ENCODE measurements at places on chromosomes 7 and 10. TPM values are rescaled to one million over a fixed set of nuclear protein-coding genes. Genes with fewer than 3 reads are reported as not detected.

FGFBP3 gene
- polyA plus RNA-seq: 2.1 TPM

SFMBT2 gene
- polyA plus RNA-seq: 6.3 TPM

ADCY1 gene
- 9.9 TPM for polyA plus RNA-seq

ACTR1A gene
- polyA plus RNA-seq: 73.9 TPM

SFTPA1 gene
- polyA plus RNA-seq: not detected

SORCS3 gene
- polyA plus RNA-seq: not detected

NPSR1 gene
- polyA plus RNA-seq: 0.38 TPM

CHAT gene
- polyA plus RNA-seq: not detected

GSTO2 gene
- 0.99 TPM for polyA plus RNA-seq

COMTD1 gene
- polyA plus RNA-seq: 6.5 TPM

DNA sequence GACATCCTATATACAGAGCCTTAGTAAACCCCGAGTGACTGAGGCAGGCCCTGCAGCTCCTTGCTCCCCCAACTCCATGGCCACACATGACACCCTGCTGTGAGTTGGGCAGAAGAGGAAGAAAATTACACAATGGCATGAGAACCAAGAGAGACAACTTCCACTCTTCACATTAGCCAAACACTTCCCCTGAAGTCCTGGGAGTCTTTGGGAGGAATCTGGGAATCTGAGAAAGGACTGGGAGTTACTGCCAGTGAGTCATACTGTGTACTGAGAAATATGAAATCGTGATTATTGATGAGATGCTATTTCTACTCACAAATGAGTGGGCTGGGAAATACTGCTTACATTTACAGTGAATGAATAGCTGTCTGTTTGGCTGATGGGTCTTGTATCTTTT lies 116.6 kb downstream of the SPAG6 start:
- no peak for DNase-seq

- DNase-seq: no peak
Measured at GRCh38 chr7:3238525-3239210, 62.4 kb upstream of the SDK1 start.

GRCh38 chr7:42189535-42189934 lies 47.5 kb downstream of the GLI3 start:
- no peak for DNase-seq

GRCh38 chr10:107206833-107207232 lies 42.3 kb upstream of the SORCS1 start:
- no peak for DNase-seq

- DNase-seq: no peak
Measured at GRCh38 chr7:132998763-132999162, 83.1 kb downstream of the CHCHD3 start.

DNA sequence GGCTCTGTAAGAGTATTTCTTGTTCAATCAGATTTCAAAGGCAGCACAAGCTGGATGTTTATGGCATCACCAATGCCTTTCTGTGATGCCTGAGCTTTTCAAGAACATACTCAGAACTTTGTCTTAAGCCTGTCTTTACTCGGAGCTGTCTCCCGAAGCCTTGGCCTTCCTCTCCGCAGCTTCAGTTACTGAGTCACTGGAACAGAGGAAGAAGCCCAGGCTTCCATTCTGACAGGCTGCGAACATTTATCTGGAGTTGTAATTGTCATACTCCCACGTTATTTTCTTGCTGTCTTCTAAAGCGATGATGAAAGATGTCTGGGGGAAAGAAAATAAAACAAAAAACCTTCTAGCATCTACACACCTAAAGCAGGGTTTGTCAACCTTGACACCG lies 43.9 kb downstream of the GRK5 start:
- no peak for DNase-seq

DNA sequence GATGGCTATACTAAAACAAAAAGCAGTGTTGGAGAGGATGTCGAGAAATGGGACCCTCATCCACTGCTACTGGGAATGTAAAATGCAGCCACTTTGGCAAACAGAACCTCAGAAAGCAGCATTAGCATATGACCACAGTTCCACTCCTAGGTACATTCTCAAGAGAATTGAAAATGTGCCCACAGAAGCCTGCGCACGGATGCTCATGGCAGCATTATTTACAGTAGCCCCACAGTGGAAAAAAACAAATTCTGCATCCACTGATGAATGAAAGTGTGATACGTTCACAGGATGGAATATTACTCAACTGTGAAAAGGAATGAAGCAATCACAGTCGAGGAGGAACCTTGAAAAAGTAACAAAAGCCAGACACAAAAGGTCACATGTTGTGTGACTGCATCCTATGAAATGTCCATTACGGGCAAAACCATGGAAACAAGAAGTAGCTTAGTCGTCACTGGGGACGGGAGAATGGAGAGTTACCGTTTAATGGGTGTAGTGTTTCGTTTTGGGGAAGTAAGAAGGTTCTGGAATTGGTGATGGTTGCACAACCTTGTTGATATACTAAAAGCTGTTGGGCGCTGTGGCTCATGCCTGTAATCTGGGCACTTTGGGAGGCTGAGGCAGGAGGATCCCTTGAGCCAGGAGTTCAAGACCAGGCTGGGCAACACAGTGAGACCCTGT lies 2.5 kb upstream of the UPK3B start:
- DNase-seq: no peak

- DNase-seq: no peak
Measured at GRCh38 chr10:90430186-90430585, 427.7 kb downstream of the HTR7 start.

DNA sequence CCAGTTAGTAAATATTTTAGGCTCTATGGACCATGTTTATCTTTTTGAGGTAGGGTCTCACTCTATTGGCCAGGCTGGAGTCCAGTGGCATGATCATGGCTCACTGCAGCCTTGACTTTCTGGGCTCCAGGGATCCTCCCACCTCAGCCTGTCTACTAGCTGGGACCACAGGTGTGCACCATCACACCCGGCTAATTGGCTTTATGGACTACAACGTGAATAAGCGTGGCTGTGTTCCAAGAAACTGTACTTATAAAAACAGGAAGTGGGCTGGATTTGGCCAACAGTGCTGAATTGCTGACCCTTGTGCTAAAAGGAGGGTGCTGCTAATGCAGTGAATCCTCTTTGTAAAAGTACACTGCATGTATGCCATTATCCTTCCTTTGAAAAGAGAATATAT lies 111.7 kb upstream of the CDK13 start:
- DNase-seq: no peak

DNA sequence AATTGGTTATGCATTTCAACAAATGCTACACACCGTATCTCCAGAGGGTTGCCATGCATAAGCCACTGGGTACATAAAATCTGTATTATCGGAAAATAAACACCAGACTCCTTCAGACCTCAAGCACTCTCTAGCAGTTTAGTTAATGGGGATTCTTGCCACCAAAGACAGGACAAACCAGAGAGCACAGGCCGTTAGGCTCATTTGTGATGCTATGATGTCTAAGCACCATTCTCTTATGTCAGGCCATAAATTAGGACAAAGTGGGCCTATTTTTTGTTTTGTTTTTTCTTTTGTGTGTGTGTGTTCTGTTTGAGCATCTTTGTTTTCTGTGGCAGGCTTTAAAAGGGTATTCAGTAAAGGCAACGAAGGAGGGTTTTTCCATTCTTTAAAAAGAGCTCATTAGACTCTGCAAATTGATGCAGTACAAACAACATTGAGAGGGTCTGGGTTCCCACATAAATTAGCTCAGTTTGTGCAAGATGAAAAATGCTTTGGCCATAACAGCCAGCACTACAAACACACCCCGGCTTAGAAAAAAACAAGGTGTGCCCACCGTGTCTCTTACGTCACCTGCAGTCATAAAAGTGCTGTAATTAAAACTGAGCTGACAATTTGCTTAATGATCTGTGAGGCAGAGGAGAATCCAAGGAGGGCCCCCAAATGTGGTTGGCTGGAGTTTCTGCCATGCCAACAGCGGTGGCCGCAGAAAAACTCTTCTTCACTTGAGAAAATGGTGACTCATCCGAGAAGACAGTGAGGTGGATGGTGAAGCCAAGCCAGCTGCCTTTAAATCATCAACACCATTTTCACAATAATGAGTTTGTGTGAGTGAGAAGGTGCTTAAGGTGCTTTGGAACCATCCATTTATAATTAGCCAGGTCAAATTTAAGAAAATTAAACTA lies 297.9 kb downstream of the GATA3 start:
- DNase-seq: no peak

- DNase-seq: no peak
Measured at GRCh38 chr10:5259132-5259951, 62.7 kb downstream of the AKR1C4 start.

DNA sequence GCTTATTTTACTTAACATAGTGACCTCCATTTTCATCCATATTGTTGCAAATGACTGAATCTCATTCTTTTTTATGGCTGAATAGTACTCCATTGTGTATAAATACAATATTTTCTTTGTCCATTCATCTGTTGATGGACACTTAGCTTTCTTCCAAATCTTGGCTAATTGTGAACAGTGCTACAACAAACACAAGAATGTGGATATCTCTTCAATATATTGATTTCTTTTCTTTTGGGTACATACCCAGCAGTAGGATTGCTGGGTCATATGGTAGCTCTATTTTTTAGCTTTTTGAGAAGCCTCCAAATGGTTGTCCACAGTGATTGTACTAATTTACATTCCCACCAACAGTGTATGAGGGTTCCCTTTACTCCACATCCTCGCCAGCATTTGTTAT lies 58.0 kb downstream of the CREB5 start:
- no peak for DNase-seq

DNA sequence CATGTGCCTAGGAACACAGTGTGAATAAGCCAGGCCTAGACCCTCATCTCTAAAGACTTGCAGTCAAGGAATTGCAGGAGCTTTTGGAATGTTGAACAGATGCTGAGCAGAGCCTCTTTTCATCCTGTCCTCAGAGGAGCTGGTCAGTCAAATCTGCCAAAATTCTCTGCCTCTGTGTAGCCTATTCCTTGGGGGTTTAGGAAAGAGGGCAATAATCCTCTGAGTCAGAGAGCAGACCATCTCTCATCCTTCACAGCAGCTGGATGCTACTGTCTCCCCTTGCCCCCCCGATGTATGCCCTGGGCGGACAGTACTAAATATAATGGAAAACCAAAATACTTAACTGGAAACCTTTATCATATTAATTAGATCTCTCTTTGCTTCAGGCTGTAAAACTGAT lies 52.6 kb downstream of the BICC1 start:
- DNase-seq: no peak

DNA sequence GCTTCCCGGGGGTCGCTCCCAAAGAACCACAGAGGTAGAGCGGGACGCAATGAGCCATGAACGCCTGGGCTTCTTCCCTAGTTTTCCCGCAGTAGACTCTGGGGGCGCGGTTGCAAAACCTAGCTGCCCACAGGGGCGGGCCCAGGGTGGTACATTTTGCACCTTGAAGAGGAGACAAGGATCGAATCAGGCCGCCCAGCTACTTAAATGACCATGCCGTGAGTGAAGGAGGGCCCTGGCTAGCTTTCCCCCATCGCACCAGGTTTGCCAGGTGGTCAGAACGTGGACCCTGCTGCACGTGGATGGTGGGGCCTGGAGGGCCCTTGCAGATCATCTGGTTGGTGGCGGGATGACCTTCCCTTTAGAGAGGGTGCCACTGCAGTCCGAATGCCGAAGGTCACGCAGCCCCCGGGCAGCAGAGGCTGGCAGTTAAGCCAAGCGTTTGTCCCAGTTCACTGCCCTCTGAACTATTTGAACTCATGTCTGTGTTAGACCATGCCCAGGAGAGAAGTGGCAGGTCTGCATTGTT lies 604 bp upstream of the SHTN1 start:
- DNase-seq: no peak

- no peak for DNase-seq
Measured at GRCh38 chr10:30154561-30154960, 95.2 kb upstream of the JCAD start.

DNA sequence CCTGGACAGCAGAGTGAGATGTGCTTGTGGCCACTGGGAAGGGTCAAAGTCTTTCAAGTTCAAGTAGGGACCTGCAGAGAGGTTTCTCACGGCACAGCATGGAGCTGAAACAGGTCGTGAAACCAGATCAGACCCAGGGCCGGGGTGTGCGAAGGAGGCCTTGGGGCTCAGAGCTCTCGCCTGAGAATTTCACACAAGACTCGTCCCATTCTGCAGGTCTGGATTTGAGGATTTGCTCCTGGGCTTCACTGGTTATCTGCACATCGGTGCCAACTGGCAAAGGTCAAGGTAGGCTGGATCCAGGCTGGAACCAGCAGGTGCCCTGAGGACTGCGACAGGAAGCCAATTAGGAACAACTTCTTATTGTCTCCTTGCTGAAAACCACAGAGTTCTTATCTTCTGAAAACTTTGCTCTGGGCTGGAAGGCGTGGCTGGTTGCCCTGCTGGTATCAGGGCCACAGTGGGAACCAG lies 24.0 kb upstream of the GTF2I start:
- DNase-seq: no peak

- DNase-seq: no peak
Measured at GRCh38 chr7:28480595-28480994, 68.3 kb downstream of the CREB5 start.

DNA sequence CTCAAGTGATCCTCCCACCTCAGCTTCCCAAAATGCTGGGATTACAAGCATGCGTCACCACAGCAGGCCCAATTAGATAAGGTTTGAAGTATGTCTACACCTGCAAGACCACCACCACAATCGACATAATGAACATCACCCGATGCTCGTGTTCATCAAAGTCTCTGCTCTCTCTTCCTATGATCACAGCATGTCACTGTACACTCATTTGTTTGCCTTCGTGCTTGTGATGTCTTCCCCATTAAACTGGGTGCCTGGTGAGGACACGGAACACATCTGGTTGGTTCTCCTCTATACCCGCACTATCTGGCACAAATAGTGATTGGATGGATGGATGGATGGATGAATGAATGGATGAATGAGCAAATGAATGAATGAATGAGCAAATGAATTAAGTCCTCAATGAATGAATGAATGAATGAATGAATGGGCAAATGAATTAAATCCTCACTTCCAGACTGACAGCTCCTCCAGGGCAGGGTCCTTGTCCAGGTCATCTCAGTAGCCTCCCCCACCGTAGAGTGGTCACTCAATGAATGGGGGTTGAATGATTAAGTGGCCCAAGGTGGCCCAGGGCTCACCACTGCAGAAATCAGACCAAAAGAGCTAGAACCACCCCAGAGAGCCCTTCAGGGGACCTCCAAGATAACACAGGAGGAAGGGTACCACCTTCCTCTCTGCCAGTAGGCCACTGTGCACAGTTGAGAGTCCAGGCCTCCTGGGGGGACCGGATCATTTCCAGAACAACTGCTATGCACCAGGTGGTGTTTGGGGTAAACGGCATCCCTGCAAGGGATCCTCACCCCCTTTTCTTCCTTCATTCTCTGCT lies 101.9 kb upstream of the TNRC18 start:
- DNase-seq: no peak

- DNase-seq: no peak
Measured at GRCh38 chr7:128407233-128407589, 2.6 kb downstream of the IMPDH1 start.

DNA sequence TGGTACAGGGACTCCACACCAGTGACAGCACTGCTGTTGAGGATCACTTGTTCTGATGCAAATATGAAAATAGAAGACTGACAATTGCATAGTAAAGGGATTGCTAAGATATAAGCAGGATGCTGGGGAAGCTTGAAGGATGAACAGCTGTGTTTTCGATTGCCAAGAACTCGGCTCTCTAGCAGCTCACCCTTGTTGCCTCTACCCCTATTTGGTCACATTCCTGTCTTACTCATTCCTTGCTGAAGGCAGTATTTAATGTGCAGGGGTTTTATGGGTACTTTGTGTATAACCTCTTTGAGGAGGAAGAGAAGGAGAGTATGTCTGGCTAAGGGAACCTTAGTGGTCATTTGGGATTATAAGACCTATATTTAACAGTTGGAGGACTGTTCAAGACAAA lies 218.8 kb downstream of the AUTS2 start:
- DNase-seq: peak; percentile 24

GRCh38 chr10:72068901-72069446 lies 19.4 kb downstream of the SPOCK2 start:
- DNase-seq: no peak

- DNase-seq: no peak
Measured at GRCh38 chr10:9012312-9012711, 957.8 kb downstream of the GATA3 start.
